ENCODE measurements at places on chromosomes 7 and 10.

- no peak for DNase-seq
Measured at GRCh38 chr10:13708256-13708990, 121.7 kb downstream of the PRPF18 start.

DNA sequence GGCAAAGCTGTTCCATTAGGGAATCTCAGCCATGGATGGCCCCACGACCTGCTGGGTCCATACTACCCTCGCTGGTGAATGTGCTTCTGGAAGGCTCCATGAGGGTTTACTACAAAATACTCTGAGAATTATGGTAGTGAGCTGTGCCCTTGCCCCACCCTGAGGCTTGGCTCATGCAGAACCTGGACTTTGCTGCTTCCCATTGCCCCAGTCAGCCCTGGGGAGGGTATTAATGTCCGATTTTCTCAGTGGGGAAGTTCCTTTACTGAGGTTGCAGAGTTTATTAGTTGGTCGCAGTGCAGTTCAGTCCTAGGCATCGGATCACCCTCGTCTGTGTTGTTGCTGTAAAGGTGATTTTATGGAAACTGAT, 310.1 kb downstream of the WDR37 start:
- no peak for DNase-seq

DNA sequence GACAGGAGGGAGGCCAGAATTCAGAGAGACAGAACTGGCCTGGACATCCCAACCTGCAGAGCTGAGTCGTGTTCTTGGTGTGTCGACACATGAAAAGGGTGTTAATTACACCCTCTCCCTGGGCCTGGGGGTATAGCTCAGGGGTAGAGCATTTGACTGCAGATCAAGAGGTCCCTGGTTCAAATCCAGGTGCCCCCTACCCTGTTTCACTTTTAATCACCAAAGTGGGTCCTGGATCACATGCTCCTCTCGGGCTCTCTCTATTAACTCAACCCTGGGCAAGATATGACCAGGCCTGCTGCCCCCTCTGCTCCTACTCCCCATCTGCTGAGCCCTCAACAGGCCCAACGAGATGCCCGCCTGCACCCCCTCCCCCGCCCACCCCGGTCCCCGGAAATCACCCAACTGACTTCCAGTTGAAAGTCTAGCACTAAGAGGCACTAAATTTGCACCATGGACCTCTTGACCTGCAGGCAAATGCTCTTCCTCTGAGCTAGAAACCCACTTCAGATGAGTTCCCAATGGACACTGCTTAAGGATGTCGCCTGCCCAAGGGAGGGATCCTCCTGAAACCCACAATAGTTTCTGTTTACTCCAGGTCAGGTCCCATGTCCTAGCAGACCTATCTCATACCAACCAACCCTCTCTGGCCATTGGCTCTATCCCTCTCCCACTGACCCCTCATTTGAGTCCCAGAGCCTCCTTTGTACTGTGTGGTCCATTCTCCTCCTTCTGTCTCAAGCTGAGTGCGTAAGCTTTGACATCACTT, 137.6 kb downstream of the ZNF467 start:
- DNase-seq: peak; percentile 15

- DNase-seq: no peak
Measured at GRCh38 chr7:474605-475424, 44.8 kb downstream of the PDGFA start.

DNA sequence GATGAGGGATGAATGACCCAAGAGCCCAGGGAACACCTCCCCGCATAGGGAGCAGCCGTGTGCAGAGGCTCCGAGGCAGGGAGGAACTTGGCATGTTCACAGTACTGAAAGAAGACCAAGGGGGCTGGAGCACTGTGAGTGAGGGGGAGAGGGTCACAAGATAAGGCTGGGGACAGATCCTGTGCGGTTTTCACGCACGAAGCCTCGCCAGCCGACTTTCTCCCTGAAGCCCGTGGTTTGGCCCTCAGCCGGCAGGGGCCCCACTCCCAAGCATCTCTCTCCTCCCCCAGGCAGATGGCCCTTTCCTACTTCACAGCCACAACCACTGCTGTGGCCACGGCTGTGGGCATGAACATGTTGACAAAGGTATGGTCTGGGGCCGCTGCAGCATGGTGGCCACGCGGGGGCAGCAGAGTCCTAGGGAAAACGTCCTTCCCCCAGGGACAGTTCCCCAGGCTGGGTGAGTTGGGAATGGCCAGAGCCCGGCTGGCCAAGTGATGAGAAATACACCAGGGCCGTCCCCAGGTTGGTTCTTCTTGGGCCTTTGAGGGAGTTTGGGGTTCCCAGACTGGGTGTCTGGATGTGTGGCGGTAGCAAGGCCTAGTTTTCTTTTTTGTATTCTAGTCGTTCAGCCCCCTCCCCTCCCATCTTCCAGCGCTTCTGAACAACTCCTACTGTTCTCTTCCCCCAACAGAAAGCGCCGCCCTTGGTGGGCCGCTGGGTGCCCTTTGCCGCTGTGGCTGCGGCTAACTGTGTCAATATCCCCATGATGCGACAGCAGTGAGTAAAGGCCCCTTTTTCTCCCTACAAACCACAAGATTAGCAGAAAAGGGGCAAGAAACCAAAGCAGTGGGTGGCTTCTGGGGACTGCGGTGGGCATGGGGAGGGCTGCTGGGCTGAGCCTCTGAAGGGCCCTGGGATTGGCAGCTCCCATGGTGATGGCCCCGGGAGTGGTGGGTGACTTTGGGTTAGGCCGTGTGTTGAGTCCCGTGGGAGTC, 14.4 kb upstream of the WBP1L start:
- DNase-seq: no peak

GRCh38 chr10:42640610-42641229, 2.4 kb upstream of the ZNF33B start:
- DNase-seq: no peak

- peak; percentile 10 for DNase-seq
Measured at GRCh38 chr10:89207181-89207800, at the start of gene CH25H. CH25H (minus strand) TSS chr10:89207317; CDS start chr10:89207292, 25 bp downstream.

- DNase-seq: no peak
Measured at GRCh38 chr7:101588131-101588935, 40.8 kb downstream of the MYL10 start.

DNA sequence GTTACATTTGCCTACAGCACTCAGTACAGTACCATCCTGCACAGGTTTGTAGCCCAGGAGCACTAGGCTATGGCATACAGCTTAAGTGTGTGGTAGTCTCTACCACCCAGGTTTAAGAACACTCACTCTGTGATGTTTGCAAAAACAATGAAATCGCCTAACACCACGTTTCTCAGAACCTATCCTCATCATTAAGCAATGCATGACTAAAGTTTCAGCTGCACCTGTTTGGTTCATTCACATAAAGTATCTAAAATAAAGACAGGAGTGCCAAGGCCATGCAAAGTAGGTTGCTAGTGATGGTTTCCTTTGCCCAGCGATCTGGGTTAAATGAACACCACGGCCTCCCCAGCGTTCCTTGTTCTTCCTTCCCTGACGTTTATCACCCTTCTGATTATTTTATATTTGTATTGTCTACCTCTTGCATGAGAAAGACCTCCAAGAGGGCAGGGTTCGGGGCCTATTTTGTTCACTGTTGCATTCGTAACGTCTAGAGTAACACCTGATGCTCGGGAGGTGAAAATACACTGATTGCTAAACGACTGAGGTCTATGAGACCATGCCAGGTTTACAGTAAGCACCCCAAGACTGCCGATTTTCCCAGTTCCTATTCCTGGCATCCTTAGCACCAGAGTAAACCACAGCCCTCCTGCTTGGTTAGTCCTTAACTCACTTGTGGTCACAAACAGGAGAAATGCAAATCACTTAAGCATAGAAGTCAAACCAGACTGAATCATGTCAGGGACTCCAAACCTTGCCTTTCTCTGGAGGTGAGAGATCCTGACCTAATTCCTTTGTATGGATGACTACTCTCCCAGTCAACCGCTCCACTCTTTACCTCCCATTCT, 204.1 kb upstream of the NFE2L3 start:
- DNase-seq: no peak

DNA sequence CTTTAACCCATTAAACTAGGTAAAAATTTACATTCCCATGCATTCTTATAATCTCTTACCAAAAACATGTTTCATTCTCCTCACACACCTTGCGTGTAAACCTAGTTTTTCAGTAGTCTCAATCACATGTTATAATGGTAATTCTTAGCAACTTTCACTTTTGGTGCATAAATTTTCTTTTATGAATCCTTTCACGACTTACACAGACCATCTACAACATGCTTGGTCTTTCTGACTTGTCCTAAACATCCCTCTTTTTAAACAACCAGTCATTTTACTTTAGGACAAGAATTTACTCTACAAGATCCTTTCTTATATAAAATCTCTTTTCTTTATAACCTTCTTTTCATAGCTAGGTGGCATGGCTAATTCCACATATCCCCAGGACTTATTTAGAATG, 25.8 kb downstream of the FBXL13 start:
- DNase-seq: no peak

DNA sequence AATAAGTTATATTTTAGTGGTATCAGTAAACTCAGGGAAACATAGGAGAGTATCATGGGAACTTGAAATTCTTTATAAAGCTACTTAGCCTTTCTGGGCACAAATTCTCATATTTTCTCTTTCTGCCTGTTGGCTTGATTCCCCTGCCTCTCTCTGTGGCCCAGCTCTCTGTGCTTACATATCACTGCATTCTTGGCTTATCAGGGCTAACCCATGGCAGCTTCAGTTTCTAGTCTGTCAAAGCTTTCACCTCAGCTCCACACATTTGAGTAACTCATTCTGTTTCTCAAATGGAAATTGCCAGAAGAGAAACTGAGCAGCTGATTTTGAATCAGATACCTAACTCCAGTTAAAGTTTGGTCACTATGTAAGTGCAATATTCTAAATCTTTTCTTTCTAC, 713.1 kb downstream of the DNAJB9 start:
- DNase-seq: no peak

DNA sequence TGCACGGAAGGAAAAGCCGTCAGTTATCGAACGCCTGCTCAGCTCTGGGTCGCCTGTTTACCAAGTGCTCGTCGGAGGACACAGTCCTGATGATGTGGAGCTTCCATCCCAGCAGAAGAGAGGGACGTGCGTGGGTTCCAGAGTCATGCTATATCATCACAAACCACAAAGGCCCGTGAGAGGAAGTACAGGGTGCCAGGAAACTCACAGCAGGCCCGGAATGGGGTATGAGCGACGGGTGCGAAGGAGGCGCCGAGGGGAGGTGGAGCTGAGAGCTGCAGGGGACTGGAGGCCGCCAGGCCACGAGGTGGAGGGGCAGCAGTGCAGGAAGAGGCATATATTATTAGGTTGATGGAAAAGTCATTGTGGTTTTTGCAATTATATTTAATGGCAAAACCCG, 102.5 kb downstream of the ACTR3B start:
- no peak for DNase-seq

- no peak for DNase-seq
Measured at GRCh38 chr10:84706875-84707274, 378.5 kb downstream of the CCSER2 start.

- no peak for DNase-seq
Measured at GRCh38 chr10:73559590-73559989, 31.6 kb downstream of the USP54 start.

DNA sequence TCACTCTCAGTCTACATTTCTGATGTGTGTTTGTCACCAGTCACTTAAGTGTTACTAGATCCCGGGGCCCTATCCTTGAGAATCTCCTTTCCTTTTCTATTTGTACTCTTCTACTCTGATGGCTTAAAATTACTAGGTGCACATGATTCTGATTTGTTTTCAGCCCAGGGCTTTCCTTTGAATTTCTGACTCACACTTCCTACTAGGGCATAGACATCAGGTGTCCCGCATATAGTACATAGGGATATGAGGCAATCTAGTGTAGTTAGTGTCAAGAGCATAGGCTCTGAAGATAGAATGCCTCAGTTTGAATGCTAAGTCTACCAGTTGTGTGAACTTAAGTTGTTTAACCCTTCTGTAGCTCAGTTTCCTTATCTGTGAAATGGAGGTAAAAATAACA, 49.4 kb upstream of the LRRN3 start:
- DNase-seq: no peak

GRCh38 chr7:92877367-92877766, 41.0 kb upstream of the CDK6 start:
- no peak for DNase-seq

GRCh38 chr7:29009947-29010346, 51.8 kb upstream of the TRIL start:
- DNase-seq: no peak

DNA sequence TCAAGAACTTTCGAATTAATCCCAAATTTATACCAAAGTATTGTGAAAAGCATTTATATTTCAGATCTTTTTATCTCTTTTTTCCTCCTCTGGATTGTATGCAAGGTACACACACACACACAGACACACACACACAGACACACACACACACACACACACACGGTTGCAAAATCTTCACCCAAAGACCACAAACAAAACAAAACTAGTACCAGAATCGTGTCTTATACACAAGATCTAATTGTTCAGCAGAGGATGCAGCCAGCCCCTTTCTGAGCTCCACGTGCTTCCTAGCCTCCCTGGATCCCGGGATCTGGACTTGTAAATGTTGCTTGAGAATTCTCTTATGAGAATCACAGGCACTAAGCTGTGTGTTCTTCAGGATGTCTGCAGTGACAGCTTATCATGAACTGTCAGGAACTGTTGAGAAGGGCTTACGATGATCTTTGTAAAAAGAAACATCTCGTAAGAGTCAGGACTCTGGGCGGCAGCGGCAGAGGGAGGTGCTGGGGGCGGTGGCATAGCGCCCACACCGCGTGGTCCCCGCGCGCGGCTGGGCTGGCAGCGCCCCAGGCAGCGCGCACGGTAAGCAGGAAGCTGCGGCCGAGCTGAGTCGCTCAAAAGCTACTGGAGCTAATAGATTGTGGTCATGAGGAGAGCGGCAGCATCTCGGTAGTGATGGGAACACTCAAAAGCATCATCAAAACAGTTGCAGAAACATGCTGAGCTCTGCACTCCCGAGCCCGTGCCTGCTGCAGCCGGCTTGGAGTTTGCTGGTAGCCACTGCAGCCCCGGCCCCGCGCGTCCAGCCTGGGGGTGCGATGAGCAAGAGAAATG, 277.6 kb downstream of the GATA3 start:
- DNase-seq: no peak

DNA sequence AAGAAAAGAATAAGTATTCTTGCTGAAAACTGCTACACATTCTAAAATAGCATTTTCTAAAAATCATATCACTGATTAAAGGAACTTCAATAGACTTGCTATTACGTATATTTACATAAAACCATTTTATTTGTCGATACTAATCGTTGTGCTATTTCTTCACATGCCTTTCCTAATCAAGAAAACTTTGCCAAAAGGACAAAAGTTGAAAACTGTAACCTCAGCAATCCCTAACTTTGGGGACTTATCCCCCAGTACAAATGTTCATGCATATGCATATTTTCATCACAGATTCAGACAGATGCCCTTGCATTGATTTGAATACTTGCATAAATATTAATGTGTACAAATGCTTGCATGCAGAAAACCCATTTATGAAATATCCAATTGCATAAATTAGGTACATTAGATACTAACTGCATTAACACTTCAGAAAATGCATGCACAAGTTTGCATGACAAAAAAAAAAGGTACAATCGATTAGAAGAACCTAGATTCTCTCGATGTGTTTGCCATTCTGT, 35.6 kb upstream of the NEBL start:
- no peak for DNase-seq

- DNase-seq: no peak
Measured at GRCh38 chr7:70710651-70711050, 421.3 kb upstream of the GALNT17 start.

GRCh38 chr10:119761106-119761505, 35.3 kb downstream of the INPP5F start:
- DNase-seq: no peak

Data from NCI-H1694 treated with DMSO at 0.1 percent for 48 hours (cell line).